Bronchial epithelial cell (primary cell): ENCODE measurements at places on chromosomes 3 and 15.

DNA sequence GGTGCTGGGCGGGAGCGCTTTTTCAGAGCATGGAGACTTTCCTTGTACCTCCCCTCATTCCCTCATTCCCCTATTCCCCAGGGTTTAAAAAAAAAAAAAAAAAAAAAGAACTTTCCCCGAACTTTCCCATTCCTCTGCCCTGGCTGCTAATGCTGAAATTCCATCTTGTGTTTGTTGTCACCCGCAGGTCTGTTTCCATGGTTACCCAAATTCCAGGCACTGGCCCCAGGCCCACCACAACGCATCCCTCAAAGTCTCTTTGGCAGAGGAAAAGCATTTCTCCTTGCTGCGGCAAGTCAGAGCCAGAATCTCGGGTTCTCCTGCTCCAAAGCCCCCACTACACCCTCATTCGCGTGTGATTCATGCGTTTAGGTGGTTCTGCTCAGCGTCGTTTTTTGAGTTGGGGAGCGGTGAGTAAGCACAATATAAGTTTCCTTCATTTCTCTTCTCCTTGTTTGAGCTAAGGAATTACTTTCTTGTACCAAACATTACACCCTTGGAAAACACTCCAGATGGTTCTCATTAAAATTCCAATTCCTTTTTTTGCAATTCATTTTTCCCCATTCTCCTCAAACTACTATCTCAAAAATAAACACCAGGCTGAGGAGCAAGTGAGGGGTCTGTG, 21.6 kb downstream of the ANAPC13 start:
- DNase-seq: no peak

DNA sequence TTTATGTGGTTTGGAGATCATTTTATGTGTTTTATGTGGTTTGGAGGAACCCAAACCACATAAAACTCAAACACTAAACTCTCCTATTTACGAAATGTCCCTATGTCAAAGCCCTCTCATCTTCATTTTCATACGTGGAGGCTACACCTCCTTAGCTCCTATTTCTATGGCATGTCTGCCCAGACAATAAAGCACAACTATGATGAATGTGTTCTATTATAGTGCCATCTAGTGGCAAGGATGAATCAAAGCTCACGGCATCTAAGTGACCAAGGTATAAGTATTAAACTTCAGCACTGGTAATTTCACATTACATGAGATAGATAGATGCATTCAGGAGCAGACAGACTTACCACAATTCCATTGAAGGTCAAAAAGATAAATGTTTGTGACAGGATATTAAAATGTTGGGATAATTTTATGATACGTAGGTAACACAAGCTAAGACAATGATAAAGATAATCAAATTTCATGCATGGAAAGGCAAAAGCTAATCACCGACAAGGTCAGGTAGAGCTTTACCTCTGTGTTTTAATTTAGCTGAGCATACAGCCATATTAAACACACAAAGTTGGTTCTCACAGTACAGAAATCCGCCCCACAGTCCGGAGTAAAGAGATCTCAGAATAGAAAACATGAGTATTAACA, 130.6 kb upstream of the FHIT start:
- DNase-seq: peak; percentile 49

- peak; percentile 71 for DNase-seq
Observed at GRCh38 chr15:38253351-38253781, 730 bp downstream of the SPRED1 start.

DNA sequence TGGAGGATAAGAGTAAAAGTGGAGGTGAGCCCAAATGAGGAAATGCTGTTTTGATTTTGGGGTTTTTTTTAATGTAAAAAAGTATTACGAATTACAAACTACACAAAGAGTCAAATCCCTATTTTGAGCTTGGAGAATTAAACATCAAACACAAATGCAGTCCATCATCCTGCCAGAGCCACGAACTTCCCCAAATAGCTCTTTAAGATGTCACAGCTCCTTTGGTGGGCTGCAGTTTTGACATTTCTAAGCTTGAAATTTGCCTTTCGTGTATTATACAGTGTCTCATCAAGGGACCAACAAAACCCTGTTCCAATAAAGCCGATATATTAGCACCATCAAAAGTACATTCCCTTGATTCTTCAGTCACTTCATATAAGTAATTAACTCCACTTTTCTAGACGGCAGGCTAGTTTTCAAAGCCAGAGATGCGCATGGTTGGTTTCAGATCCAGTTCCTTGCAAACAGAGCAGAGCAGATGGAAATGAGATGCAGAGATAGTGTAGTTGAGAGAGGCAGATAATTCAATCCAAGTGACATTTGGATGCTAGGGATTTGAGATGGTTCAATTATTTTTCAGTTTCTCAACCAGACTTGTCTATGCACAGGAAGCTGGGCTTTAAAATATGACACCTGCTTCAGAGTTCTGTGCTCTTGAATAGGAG, 580.9 kb downstream of the EDEM1 start:
- DNase-seq: no peak
